ENCODE measurements at places on chromosomes 16 and 17.
A peak's percentile ranks its signal among the peaks of the same experiment; 100 is the strongest.

- DNase-seq, result peak; percentile 68
Measured at GRCh38 chr16:67240506-67240905, 6.8 kb downstream of the FHOD1 start.

DNA sequence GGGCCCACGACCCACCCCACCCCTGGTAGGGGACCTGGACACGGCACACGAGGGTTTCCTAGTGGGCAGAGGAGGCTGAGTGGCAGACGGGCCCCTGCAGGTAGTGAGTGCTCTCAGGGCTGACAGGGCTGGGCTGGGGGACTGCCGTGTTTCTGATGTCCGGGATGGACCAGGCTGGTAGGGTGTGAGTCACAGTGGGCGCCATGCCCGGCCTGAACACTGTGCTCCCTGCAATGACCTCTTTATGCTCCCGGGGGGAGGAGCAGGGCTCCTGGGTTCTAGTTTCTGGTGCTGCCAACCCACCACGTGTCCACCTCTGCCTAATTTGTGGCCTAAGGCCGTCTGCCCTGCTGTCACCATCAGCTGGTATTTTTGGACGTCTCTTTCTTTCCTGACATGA is 26.3 kb downstream of the ARHGAP23 start:
- DNase-seq, result no peak

GRCh38 chr17:72152387-72152929 is 31.6 kb downstream of the SOX9 start:
- no peak for DNase-seq

DNA sequence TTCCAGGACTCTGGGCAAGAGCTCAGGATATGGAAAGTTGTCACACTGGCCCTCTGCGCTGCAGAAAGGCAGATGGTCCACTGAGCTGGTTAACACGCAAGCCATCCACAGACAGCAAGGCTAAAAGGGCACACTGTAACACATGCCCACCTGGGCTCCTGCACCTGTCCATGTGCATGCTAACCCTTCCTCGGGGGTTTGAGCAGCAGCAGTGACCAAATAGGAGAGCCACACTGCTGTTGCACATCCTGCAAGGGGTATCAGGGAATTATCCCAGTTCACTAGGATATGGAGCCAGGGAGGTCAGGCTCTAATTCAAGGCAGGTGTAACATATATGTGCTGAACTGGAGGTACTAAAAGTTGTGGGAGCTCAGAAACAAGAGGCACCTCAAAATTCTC is 471.0 kb upstream of the CDH5 start:
- no peak for DNase-seq

GRCh38 chr16:69408475-69408874 is 15.9 kb upstream of the CYB5B start:
- no peak for DNase-seq

- DNase-seq, result no peak
Measured at GRCh38 chr16:24041834-24042631, 206.2 kb downstream of the PRKCB start.

DNA sequence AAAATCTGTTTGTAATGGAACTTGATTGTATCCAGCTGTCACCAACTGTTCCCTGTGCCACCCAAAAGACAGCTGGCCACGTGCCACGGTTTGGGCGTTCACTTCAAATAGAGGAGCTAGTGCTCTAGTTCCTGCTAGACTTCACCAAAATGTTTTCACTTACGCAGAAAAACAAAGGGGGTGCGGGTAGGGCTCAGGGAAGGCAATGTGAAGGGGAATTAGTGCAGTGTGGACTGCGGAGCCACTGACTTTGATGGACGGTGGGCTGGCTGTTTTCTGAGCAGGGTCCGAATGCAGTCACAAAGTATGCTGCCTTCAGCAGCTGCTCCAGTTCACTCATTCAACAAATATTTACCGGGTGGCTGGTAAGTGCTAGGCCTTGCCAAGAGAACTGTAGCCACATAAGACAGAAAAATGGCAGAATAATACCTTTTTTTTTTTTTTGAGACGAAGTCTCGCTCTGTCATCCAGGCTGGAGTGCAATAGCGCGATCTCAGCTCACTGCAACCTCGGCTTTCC is 7.6 kb upstream of the CYTH1 start:
- DNase-seq, result peak; percentile 57

- no peak for DNase-seq
Measured at GRCh38 chr16:30416624-30417528, 9.5 kb downstream of the ZNF771 start.

- no peak for DNase-seq
Measured at GRCh38 chr17:1592751-1593629, 30.4 kb upstream of the PITPNA start.

- DNase-seq, result peak; percentile 87
Measured at GRCh38 chr16:50313596-50314478, 47.5 kb downstream of the ADCY7 start.

Data from chondrocyte (in vitro differentiated cells).